ENCODE measurements at places on chromosomes 7 and 10.

GRCh38 chr10:114367351-114368056 is 36.8 kb downstream of the AFAP1L2 start:
- no peak for DNase-seq

GRCh38 chr7:21944616-21945453 is 864 bp downstream of the CDCA7L start:
- no peak for DNase-seq

DNA sequence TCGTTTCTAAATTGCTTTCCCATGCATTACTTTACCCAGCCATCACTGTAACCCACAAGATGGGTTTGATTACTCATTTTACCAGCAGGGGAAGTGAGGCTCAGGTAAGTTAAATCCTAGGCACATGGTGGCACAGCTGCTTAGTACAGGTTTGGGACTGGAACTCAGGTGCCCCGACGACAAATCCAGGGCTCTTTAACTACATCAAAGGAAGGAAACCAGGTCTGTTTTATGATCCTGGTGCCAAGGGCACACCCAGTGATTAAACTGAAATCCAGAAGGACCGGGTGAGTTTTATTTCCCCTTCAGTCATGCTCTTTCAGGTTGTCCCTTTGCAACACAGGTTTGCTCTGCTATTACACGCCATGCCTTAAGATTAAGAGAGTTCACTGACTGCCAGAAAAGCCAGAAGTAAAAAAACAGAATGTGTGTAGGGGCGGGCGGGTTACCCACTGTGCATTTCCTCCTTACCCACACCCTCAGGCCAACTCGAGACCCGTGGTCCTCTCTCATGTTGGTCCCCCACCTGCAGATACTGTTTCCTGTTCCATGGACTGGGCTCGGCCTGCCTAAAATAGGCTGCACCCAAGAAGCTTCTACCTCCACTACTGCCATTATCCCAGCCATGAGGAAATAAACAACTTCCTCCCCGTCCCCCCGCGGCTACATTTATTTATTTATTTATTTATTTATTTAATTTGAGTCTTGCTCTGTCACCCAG is 55.1 kb upstream of the KDM7A start:
- DNase-seq: no peak

- DNase-seq: peak; percentile 70
These were observed 19.6 kb downstream of the CAMK2B start for GRCh38 chr7:44305564-44306507.

- no peak for DNase-seq
These were observed 94.3 kb downstream of the IQUB start for GRCh38 chr7:123440101-123440548.

- no peak for DNase-seq
These were observed 6.0 kb downstream of the COL13A1 start for GRCh38 chr10:69807696-69808095.

DNA sequence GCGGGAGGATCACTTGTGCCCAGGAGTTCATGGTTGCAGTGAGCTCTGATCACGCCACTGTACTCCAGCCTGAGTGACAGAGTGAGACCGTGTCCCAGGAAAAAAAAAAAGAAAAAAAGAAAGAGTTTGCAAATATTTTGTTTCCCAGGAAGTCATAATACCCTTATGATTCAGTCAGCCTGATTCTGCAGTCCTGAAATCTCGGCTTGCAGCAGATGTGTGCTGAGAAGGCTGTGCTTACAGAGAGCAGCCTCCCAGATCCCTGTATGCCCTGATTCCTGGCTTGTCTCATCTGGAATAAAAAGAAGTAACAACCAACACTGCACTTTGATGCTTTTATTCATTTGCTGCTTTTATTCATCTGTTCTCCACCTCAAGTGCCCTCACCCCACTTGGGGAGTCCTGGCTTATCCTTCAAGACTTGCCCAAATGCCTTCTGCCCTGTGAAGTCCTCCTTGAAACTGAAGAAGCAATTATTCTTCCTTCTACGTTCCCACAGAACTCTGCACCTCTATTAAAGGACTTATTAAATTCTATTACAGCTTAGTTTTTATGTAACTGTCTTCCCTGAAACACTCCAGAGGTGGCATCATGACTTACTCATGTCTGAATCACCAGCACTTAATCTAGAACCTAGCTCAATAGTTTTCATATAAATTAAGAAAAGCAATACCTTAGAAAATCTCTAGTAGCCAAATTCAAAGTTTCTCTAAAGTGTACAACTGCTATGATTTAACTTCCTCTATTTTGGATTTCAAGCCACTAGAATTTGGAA is 27.7 kb upstream of the BPGM start:
- no peak for DNase-seq

- DNase-seq: no peak
These were observed 2.1 kb downstream of the ANK3 start for GRCh38 chr10:60387531-60387930.

- DNase-seq: no peak
These were observed 10.1 kb downstream of the BUB3 start for GRCh38 chr10:123164319-123164718.

GRCh38 chr7:25495342-25496250 is 267.3 kb upstream of the NPVF start:
- DNase-seq: no peak

All from vagina (tissue), 2 donors.